Activated CD4-positive, alpha-beta T cell treated with anti-CD3 and anti-CD28 coated beads, Interleukin-2, amount 50 U/mL, for 4 hours (primary cell): ENCODE measurements at places on chromosomes 13 and 19.

DNA sequence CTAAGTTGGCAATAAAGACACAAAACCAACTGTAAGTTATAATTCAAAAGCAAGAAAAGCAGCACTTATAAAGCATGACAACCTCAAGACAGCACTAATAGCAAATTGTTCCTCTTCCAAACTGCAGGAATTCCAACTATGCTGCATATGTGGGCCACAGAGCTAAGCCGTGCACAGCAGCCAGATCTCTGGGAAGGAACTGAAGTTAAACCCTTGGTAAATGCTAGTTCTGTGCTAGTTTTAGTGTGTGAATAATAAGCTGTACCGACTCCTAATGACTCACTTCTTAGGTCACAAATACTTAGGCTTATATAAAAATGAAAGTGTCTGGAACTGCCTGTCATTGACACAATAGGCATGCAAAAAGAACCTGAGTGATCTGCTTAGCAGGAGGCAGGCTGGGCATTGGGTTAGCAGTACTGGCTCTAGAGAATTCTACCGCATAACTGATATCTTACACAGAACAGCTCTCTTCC lies 21.2 kb upstream of the GTF3A start:
- DNase-seq = no peak

DNA sequence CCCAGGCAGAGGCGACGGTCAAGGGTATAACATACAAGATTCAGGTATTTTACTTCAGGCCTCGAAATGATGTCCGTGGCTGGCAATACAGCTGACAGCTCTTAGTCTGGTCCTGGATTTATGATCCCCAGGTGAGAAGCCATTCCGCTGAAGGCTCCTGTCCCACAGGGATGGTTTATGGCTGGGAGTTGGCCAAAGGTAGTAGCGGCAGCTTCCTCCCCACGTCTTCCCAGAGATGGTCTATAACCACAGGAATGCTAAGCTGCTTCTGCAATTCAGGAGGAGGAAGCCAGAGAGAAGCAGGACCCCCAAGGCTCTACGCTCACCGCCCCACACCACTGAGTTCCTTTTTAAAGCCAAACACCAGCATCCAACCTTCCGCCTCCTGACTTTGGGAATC lies 27.1 kb downstream of the OLFM2 start:
- no peak for DNase-seq

GRCh38 chr13:99289674-99290337 lies 17.4 kb downstream of the GPR183 start:
- DNase-seq = peak; percentile 37

- no peak for DNase-seq
These were observed 61.7 kb downstream of the RAP2A start for GRCh38 chr13:97495678-97496077.

GRCh38 chr13:37453246-37453645 lies 145.3 kb downstream of the POSTN start:
- DNase-seq = no peak

GRCh38 chr19:11378319-11379189 lies 4.1 kb downstream of the SWSAP1 start:
- DNase-seq = no peak

DNA sequence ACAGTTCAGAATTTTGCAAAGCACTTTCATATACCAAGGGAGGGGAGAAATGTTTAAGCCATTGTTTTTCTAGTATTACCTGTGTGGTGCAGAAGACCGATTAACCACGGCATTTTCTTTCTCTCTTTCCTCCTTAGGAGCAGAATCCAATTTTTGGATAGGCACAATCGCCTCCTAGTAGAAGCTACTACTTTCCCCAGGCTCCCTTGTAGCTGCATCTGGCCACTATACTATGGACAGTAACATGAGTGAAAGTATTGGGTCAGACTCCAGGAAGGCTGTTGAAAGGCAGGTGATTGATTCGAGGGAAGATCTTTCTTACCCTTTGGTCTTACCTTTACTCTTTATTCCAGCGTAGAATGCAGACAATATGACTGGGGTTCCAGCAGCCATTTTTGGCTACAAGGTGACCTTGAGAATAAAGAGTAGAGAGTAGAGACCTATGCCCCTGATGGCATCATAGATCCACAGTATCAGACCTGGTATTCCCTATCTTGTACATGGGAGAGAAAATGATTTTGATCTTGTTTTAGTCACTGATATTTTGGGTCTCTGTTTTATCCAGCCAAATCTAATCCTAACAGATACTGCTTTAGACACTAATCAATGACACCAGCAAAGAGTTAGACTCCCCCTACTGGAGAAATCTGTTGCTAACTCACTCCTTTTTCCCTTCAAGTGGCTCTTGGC lies 77.0 kb downstream of the LRRC63 start:
- no peak for DNase-seq

- DNase-seq = no peak
These were observed 49.9 kb upstream of the MEDAG start for GRCh38 chr13:30856005-30856790.

DNA sequence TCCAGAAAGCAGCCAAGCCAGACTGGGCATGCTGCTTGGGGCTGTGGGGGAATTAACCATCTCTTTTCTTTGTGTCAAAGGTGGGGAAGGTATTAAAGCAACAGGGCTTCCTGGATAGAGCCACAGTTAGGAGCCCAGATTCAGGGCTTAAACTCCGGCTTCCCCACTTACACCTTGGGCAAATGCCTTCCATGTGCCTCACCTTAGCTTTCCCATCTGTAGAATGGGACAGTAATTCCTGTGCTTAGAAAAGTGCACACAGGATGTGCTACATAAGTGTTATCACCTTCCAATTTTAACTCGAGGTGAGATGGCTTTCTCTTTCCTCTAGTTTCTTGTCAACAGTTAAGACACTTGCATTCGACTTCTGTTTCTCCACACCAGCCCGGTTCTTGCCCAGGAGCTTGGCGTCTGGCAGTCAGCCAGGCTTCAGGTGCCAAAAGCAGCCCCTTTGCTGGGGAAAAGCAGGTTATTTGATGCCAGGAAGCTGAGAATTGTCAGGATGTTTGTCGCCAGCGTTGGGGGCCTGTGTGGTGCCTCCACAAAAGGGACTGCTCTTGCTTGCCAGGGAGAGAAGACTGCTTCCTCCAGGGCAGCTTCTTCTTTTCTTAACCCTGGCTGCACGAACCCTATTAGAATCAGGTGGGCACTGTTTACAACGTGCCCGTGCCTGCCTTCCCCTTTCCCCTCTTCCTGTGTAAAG lies 79.2 kb downstream of the SIPA1L3 start:
- no peak for DNase-seq

- DNase-seq = peak; percentile 38
These were observed 579 bp downstream of the ZNF566 start for GRCh38 chr19:36488846-36489117.

DNA sequence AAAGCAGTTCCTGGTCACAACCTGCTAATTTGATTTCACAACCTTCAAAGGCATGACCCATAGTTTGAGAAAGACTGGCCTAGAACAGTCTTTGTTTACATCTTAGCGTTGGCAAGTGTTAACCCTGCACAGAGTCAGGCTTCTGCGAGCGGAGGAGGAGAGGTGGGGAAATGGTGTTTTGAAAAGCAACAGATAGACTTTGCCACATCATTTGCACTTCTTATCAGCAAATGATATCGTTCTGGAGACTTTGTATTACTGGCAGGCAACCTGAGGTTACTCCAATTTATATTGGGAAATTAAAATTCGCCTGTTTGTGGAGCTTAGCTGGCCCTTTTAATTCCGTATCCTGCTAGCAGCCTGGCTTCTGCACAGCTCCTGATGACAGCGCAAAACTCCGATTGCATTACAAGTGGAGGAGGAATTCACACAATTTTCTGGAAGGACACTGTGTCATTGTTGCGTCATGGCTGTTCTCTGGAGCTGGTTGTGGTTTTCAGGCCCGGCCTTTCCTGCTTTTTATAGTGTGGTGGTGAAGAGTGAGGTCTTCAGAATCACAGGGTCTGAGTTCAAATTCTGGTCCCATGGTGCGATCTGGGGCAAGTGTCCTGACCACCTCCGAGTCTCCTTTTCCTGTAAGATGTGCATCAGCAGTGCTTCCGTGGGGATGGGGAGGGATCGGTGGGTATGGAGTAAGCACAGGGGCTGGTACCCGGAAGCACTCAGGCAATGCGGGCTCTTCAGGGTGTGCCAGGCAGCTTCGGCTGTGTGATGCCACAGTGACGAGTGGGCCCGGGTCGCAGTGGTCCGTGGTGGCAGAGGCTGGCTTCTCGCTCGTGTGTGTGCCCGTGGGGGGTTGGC lies 49.1 kb upstream of the EHD2 start:
- no peak for DNase-seq

DNA sequence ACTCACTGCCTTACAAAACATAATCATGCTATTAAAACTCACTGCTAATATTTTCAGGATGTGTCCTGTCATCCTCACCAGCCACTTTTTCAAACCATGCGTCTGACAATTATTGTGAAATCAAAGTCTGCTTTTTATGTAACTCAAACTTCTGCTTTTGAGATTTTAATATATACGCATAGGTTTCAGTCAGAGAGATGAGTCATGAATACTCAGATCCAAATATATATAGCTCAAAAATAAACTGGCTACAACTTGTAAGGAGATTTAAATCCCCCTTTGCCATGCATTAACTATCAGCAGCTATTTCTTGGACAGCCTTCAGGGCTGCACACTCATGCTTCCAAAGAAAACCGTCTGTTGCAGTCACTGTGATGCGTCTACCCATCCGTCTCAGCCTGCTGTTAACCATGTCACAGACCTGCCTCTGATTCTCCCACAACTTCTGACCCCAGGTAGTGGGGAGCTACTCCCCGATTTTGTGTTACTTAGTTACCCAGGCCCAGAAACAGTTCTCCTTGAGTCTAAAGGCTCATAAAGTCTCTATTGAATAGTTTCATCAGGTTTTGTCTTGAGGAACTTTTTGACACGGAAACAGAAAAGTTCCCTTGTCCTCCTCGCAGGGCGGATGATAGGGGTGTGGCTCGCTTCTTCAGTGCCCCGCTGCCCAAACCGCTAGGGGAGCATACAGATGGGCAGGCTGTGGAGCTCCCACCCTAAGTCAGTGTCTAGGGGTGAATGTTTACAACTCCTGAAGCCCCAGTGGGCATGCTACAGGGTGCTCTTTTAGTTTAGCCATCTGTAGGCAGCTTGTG lies 33.8 kb upstream of the SGCG start:
- DNase-seq = no peak
